Ecto neural progenitor cell (in vitro differentiated cells): ENCODE measurements at places on chromosomes 5 and 9.

GRCh38 chr5:79642210-79642609, 30.0 kb downstream of the TENT2 start:
- no peak for DNase-seq

GRCh38 chr9:136784249-136784996, 6.7 kb upstream of the TMEM141 start:
- no peak for DNase-seq

GRCh38 chr9:5263351-5264218, 32.4 kb downstream of the INSL4 start:
- no peak for DNase-seq

DNA sequence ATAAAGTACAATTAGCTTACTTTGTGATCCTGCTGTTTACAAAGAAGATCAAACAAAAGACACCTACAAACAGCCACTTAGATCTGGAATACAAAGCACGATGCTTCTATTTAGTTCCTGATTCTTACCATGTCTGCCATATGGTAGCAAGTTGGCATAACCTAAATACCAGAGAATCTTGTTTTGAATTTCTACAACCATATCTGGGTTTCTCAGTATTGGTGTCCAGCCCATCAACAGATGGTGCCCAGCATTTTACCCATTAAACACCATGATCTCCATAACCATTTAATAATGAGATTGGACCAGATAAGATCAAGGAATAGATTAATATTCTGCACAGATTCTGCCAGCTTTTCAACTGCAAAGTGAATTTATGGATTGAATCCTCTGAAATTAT, 29.8 kb downstream of the SLC24A2 start:
- no peak for DNase-seq

GRCh38 chr9:78691542-78691941, 394.6 kb downstream of the PSAT1 start:
- DNase-seq: no peak

DNA sequence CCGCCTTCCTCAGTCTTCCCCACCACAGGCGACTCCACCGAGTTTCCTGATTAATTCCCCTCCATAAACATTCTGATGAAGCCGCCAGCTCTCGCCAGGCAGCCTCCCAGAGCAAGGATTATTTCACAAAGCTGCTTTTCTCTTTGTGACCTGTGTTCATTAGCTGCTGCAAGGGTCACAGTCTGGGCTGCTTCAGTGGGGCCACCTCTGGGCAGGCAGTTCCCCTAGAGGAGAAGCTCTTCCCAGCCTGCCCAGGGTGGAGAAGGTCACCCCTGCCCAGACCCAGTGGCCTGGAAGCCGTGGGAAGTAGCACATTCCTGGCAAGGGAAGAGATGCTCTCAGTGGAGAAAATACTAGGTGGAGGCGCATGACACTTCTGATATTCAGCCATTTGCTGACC, 58.4 kb upstream of the RAPGEF1 start:
- DNase-seq: no peak
